Stimulated activated CD4-positive, alpha-beta T cell treated with anti-CD3 and anti-CD28 coated beads, Interleukin-1b, Interleukin-23, amount 100 ng/mL, for 1 hour (primary cell): ENCODE measurements at places on chromosomes 3 and 15.

- DNase-seq, result no peak
These were observed 45.7 kb downstream of the THSD4 start for GRCh38 chr15:71160976-71161375.

DNA sequence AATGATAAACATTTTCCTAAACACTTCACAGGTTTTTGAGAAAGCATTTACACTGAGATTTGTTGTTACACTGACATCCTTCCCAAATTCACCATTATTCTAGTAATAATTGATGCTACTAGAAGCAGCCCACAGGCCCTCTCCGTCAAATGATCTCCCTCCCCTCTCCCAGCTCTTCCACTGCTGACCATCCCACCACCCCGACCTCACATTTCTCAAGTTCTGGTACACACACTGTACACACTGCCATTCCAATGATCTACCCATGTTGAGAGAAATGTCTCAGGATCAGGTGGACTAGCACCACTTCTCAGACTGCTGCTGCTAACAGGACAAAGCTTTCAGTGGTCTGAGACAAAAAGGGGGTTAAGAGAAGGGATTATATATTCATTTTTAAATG is 3.5 kb downstream of the TBC1D5 start:
- DNase-seq, result no peak

DNA sequence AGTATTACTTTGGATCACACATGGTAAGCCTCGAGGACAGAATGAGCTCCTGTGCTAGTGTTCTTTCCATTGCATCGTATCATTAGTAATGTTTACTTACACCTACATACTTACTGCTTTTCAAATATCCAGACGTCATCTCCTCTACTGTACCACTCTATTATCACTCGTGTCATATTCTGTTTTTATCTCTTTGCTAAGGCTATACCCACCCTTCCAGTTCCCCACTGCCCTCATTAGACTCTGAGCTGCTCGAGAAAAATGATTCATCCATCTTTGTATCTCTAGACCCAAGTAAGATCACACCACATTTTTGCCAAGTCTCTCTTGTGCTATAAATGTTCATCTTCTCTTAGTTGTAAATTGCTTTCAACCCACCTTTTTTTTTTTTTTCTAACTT is 245.7 kb downstream of the TIGIT start:
- DNase-seq, result no peak

DNA sequence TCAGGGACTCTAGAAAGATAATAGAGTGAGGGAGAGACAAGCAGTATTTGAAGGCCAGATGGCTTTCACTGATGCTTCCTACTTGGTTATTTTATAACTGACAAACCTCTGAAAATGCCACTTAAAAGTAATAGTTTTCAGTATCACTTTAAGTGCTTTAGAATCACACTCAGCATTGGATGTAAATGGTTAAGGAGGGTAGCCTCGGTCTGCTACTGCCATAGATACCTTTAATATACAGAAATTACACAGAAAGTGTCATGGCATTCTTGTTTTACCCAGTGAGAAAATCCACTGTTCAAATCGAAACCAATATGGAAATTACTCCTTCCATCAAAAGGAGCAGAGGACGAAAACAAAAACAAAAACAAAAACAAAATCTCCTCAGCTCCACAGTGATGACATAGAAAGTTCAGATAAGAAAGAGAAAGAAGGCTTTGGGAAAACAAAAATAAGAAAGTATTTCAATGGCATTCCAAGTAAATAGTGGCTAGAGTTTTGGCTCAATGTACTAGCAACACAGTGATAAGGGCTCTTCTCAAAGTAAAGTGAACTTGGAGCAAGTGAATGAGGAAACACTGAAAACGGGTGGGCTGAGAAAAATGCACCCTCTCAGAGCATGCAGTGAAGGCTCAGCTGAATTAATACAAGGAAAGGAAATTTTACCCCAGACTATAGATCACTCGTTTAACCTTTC is 43.2 kb upstream of the CD47 start:
- no peak for DNase-seq

- DNase-seq, result no peak
These were observed 112.1 kb upstream of the TMEM108 start for GRCh38 chr3:132926098-132926497.

GRCh38 chr3:171385086-171385485 is 75.1 kb downstream of the TNIK start:
- no peak for DNase-seq

- no peak for DNase-seq
These were observed 356.6 kb upstream of the NPAP1 start for GRCh38 chr15:24318981-24319380.

GRCh38 chr15:86677278-86677677 is 597.6 kb downstream of the AGBL1 start:
- no peak for DNase-seq

DNA sequence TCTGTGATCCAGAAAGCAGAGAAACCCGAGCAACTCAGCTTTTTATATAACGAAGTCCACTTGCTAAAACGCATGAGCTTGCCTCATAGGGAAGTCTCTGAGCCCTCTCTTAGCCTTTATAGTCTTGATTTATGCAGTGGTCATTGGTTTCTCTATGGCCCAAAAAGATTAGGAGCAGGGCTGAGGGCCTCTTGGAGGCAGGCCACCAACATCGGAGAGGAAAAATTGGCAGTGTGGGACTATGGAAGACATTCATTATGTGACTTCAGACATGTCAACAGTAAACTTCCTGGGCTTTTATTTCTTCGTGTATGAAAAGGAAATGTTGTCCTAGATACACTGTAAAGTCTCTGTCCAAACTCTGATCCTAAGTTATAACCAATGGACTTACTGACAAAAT is 13.5 kb downstream of the RAB8B start:
- no peak for DNase-seq

- DNase-seq, result no peak
These were observed 14.0 kb upstream of the CCDC80 start for GRCh38 chr3:112654979-112655378.

DNA sequence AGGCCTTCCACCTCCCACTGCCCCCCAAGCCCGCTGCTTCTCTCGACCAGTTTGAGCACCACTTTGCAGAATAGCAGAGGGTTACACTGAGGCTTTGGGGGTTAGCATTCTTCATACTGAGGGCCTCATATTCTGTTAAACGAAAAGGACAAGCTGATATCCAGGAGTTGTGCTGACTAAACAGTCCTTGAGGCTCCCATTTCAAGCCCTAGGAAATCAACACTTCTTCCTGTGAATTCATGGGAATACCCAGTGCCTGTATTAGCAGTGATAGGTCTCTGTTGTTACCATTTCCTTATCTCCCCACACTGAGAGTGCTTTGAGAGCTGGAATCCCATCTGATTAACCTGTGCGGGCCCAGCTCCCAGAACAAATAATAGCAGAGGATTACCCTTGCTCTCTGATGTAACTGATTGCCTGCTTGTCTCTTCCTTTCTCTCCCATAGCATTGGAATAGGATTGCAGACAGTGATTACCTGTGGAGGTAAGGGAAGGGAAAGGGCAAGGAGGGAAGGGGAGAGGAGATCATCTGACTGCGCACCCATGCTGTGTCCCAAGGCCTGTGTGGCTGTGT is 930 bp downstream of the FBXW12 start:
- DNase-seq, result no peak

DNA sequence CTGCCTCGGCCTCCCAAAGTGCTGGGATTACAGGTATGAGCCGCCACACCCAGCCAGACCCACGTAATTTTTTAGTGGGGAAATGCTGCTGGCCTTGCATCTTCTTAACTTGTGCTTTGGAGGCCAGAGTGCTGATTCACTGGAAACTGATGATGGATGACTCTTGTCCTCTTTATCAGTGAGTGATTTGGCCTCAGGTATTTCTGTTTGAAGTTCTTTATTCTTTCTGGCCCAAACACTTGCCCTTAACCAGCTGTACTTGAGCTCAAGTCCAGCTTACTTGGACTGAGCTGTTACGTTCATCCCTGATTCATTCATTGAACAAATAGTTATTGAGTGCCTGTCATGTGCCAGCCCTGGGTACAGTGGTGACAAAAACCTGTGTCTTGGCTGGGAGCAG is 4.2 kb downstream of the PTPN23 start:
- no peak for DNase-seq

DNA sequence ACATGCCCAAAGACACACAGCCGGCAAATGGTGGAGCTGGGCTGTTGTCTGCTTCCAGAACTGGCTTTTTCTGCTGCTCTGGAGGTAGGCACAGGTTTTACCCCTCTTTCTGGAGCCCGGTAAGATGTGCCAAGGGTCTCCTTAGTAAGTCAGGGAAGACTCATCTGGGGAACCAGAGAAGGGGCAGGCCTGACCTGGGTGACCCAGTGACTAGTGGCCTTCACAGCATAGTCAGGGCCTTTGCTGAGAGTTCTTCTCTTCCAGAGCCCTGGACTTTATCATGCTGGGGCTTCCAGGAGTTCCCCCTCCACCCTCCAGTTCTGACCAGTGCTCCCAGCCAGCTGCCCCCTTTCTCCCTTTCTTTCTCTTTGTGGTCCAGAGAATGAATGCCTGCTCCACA is 3.2 kb downstream of the CD276 start:
- DNase-seq, result no peak

DNA sequence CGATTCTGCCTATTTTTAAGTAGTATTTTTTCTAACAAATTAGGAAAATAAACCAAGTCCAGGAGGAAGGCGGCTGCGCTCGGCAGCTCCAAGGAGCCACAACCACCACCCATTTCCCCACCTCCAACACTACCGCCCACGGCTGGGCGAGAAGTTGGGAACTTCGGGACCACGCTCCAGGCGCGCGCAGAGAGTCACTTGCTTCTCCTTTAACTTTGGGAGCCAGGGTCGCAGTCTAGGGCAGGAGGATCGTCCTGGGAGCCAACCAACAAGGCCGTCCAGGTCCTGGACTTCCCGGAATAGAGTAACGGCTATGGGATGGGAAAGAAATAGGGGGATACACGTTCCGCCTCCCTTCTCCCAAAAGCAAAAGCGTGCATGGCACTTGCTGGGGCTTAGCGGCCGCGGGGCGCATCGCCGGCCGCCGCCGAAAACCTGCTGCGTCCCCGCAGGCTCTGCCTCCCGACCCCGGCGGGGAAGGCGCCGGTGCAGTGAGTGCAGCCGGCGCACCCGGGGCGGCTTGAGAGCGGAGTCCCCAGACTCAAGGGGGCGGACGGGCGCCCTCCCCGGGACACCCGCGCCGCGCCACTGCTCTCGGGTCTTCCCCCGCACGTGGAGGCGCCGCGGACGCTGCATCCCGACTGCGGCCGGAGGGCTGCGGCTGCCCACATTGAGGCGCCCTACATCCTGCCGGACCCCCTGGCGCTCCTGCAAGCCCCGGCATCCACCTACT is 699 bp downstream of the MEGF11 start:
- DNase-seq, result no peak

DNA sequence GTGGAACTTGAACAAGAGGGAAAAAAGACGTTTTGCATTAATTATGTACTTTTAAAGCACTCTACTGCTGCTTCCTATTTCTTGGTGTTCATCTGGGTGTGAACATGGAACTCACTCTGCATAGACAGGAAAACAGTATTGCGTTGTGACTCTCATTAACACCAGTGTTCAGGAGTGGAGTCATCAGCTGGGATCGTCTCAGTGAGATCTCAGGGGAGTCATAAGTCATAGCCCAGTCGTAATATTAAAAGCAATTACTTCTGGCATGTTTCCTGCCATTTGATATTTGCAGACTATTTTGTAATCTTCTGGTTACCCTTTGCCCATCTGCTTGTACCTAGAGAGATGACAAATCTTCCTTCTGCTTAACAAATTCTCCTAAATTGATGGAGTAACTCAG is 462.0 kb upstream of the ATP11B start:
- no peak for DNase-seq
